ENCODE measurements at places on chromosomes 7 and 10. TPM values are rescaled to one million over a fixed set of nuclear protein-coding genes. Genes with fewer than 3 reads are reported as not detected.

P4HA1 gene
- total RNA-seq = 157 TPM

TRIM50 gene
- not detected for total RNA-seq

TRPV5 gene
- total RNA-seq = under 0.01 TPM

RET gene
- total RNA-seq = 0.11 TPM

PRR15 gene
- total RNA-seq = 286 TPM

CALN1 gene
- total RNA-seq = not detected

GHRHR gene
- total RNA-seq = not detected

PHYH gene
- total RNA-seq = 8.2 TPM

IGFBP3 gene
- total RNA-seq = 1,564 TPM

CTTNBP2 gene
- 0.43 TPM for total RNA-seq

CXCL12 gene
- total RNA-seq = 0.79 TPM

GRB10 gene
- 17.3 TPM for total RNA-seq

SNX10 gene
- total RNA-seq = 0.54 TPM

HOXA2 gene
- 4.7 TPM for total RNA-seq

EXOC4 gene
- 65.6 TPM for total RNA-seq

NUPR2 gene
- not detected for total RNA-seq

SUGCT gene
- 2.4 TPM for total RNA-seq

RAPGEF5 gene
- 1.1 TPM for total RNA-seq

RASA4B gene
- 0.65 TPM for total RNA-seq

GNAT3 gene
- total RNA-seq = 0.22 TPM

RADIL gene
- not detected for total RNA-seq

NEBL gene
- total RNA-seq = 47.7 TPM

PROSER2 gene
- 11.8 TPM for total RNA-seq

H2AZ2 gene
- total RNA-seq = 51.4 TPM

DUS4L gene
- 8.2 TPM for total RNA-seq

CYP3A5 gene
- total RNA-seq = under 0.01 TPM
